ENCODE measurements at places on chromosomes 5 and 9.

GRCh38 chr5:27020973-27021372 is 17.4 kb downstream of the CDH9 start:
- DNase-seq: no peak

DNA sequence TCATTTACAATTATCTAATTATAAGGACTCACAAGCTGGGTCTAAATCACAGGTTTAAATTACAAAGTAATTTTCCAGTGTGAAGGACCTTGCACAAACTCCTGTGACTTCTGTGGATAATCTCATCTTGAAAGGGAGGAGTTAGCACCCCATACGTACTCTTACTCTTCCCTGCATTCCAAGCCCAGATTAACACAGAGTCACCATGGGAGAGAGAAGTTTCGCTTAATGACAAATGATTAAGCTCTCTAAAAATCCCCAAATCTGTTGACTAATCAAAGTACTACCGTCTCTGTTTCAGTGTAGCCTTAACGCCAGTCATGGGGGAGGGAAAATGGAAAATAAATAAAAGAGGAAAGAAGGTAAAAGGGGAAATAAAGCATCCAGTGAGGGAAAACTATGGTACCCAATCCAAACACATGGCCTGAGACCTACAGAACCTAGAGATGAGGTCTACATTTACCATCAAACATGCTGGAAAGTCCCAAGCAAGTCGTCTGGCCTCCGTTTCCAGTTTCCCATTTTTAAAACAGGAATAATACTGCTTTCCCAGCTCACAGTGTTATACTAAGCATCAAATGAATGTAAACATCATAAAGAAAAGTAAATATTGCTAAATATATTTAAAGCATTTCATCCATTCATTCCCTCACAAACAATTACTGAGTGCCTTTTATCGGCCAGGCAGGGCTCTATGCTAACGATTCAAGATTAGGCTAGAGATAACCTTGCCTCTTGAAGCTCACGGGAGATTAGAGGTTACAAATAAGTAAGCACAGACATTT is 63.2 kb downstream of the PCA3 start:
- DNase-seq: no peak

- no peak for DNase-seq
These were observed 113.0 kb downstream of the PAM start for GRCh38 chr5:102867992-102868662.

GRCh38 chr5:33476992-33477391 is 36.2 kb downstream of the TARS1 start:
- no peak for DNase-seq

DNA sequence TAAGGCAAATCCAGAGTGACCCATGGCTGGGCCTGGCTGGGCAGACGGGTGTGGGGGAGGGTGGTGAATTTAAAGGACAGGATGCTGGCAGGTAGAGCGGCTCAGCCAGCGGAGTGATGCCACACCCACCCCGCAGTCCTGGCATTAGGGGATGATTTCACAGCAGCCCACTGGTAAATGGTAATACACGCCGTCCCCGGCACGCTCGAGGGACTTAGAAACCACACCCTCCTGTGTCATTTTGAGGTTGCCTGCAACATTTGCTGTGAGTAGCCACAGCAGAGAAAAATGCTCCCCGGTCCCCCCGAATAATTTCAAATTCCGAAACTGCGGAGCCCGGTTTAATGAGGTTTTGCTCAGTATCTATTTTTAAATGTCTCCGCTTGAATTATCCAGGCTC is 71.3 kb upstream of the FCN2 start:
- no peak for DNase-seq

DNA sequence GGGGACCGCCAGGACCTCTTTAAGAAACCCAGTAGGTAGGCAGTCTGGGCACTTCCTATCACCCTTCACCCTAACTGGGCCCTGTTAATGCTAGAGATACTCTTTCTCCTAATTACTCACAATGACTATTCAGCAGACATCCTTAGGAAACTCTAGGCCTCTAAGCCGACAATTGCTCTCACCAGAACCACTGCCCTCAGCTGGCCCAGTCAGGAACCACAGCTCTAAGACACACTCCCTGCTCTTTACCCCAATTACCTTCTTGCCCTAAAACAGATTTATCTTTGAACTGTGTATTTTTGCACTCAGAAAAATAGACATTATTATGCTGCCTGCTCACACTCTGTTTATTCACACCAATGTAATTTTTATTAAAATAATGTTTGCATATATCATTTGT is 432.6 kb upstream of the SLC30A5 start:
- DNase-seq: no peak

- no peak for DNase-seq
These were observed 58.4 kb upstream of the TRIM32 start for GRCh38 chr9:116628716-116629115.

GRCh38 chr5:86885011-86885410 is 267.3 kb downstream of the COX7C start:
- no peak for DNase-seq

DNA sequence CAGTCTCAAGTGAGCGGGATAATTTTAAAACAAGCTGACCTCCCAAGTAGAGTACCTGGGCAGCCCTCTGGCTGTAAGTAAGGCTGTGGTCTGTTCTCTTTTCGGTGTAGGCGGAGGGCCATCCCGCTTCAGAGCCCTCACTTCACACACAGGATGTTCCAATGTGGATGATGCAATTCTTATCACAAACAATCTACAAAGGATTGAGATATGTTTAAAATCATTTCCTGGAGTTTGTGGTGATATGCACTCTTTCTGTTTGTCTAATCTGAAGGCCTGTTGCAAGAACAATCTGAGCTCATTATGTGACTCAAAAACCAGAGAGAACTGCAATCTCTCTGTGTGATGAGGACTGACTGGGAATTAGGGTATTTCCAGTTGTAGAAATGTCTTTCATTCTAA is 42.5 kb downstream of the ITGA2 start:
- no peak for DNase-seq

DNA sequence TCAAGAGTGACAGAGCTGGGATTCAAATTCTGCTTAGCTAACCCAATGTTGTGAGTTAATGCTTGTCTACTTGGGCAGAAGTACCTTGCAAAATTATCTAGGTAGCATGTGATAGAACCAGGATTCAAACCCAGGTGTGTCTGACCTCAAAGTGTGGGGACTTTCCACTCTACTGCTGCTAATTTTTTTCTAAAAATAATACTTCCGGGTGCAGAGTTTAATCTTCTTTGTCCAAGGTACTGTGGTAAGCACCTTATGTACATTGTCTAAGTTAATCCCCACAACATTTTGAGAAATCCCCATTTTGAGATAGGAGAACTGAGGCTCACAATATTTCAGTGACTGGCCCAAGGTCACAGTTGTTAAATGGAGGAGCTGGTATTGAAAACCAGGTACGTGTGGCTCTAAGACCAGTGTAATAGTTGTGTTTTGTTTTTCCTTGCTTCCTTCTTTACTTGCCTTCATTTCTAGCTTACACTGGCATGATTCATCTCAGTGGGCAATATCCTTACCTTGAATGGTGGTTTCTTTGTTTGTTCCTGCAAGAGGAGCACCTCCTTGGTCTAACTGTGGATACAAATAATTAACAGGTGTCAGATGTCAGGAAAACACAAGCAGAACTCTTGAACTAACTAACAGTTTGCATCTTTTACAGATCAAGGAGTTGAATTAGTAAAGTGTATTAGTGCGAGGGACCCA is 7.5 kb downstream of the ALDOB start:
- no peak for DNase-seq

DNA sequence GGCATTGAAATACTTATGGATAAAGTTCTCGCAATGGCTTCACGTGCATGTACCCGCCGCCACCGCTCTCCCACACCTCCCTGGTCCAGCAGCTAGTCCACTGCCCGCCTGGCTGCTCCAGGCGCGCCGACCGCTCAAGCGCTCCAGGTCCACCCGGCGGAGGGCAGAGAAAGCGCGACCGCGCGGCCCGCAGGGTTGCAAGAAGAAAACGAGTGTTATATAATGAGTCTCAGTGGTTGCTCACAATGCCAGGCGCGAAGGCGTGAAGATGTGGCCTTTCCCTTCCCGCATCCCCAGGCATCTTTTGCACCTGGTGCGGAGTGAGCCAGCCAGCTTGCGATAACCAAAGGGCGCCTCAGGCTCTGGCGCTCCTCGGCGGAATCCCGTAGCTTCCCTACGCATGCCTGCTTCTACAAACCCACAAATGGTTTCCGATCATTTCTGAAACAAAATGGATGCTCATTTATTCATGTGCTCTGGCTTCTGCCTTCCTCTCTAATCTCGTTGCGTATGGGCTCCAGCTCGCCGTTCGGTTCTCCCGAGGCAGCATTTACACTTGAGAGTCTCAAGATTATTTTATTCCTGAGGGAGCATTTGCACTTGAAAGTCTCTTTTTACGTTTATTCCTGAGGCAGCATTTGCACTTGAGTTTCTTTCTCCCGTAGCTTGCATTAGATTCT is 25.7 kb downstream of the CDKN2A start:
- no peak for DNase-seq

DNA sequence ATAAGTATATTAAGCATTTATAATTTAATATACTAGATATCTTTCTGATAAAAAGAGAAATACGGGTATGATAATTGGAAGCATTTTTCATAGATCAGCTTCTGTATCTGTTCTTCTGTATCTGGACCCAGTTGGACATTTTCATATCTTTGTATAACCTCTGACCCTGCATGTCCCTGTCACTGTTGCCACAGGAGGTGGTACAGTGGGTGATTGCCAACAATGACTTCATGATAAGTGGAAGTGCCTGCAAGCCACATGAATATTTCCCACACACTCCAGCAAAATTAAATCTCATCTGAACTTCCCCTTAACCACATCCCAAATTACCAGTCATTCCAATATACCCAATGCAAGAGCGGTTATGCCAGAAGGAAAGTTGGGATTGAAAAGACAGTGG is 376.4 kb downstream of the ARRDC3 start:
- DNase-seq: no peak

DNA sequence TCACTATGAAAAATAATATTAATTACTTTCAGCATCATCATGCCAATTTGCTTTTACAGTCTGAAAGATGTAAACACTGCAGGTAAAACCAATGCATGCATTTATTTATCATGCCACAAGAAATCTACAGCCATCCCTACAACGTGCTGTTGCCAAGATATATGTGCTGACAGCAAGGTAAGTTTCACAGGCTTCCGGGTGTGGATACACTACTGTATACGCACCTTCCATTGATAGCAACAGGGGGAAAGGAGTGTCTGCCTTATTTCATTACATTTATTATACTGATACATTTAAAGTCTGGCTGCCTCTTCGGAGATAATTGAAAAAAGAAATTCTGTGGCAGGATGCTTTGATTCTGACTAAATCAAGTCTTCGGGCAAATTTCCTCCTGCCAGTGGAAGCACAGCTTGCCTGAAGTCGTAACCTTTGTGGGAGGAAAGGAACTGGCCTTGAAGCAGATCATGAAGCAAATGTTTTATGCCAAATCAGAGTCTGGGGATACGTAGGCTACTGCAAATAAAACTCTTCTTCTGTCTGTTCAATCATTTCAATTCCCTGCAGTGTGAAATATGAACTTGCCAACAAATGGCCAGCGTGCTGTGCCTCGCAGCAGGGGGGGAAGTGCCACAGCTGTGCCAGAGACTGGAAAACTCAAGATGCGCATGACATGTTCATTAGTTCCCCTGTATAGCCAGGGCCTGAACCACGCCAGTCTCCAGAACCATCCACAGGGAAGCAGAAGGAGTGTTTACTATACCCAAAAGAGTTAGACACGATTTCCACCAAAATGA is 268.1 kb downstream of the EFNA5 start:
- DNase-seq: no peak

DNA sequence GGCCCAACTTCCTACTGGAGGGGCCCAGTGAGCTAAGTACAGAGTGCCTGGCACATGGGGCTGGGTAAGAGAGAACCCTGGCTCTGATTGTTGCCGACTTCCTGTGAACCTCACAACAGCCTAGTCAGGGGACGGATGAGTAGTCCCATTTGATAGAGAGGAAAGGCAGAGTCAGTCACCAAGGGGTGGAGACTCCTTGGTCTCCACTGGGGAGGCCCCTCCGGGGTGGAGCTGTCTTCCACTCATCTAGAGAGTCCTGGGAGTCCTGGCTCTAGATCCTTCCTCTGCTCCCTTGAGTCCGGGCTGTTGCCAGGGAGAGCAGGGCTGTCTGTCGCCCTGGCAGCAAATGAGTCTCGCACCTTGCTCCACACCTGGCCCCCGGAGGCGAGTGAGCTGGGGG is 8.0 kb downstream of the GRK6 start:
- no peak for DNase-seq

DNA sequence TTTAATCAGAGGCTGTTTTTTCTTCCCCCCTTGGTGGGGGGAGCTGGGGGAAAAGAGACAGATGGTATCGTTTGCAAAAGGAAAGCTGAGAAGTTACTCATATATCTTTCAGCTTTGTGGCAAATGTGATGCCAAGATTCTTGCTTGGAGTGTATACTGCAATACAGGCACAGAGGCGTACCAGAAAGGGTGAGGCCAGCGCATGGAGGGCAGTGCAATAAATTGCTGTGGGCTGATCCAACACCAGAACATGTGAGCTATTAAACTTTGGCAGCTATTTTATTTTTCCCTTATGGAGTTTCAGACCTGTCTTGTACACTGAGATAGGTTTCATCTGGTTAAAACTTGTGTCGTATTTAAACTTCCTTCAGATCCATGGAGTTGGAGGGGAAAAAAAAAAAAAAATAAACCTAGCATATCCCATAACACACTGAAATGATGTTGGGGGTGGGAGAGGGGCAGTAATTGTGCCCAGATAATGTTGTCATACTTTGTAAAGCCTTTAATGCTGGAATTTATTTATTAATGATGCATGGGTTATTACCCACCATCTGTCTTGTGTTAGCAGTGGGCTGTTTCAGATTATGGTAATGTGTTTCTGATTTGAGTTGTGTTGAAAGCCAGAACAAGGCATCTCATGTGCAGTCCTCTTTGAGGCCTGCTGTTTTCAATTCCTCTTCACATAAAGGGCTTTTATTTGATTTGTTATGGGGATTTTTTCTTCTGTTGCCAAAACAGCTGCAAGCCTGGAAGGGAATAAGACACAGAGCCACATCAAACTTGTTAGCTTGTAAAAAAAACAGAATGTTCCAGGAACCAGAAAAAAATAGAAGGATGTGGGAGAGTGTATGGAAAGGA is 891.3 kb downstream of the TLE1 start:
- no peak for DNase-seq

DNA sequence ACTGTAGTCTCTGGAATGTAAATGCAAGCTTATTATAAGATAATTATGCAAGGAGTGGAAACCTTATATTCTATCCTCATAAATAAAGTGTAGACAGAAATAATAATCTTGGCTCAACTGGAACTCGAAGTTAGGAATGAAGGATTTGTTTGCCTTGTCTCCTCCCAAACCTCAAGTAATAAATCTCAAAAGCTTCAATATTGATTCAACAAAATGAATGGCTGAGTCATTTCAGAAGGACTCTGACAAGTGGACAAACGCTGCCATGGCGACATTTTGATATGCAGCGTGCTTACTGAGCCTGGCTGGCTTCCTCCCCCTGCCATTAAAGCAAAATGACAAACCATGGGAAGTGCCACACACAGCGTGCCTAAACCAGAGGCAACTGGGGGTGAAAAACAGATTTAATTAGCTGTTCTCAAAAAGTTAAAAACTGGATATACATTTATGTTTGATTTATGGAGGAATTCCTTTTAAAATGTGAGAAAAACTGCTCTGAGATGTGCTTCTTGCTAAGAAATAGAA is 10.5 kb upstream of the ADGRV1 start:
- no peak for DNase-seq

- peak; percentile 25 for DNase-seq
These were observed 60.7 kb downstream of the HRH2 start for GRCh38 chr5:175718401-175719108.

GRCh38 chr5:159821461-159821940 is 94.8 kb upstream of the ADRA1B start:
- DNase-seq: no peak

Data from stimulated activated CD4-positive, alpha-beta T cell treated with anti-CD3 and anti-CD28 coated beads, Interleukin-1b, Interleukin-23, amount 100 ng/mL, for 24 hours (primary cell).